ENCODE measurements at places on chromosomes 5 and 9. TPM values are rescaled to one million over a fixed set of nuclear protein-coding genes. Genes with fewer than 3 reads are reported as not detected.

- no peak for DNase-seq
Measured at GRCh38 chr9:82410866-82411265, 422.3 kb downstream of the SPATA31D1 start.

DNA sequence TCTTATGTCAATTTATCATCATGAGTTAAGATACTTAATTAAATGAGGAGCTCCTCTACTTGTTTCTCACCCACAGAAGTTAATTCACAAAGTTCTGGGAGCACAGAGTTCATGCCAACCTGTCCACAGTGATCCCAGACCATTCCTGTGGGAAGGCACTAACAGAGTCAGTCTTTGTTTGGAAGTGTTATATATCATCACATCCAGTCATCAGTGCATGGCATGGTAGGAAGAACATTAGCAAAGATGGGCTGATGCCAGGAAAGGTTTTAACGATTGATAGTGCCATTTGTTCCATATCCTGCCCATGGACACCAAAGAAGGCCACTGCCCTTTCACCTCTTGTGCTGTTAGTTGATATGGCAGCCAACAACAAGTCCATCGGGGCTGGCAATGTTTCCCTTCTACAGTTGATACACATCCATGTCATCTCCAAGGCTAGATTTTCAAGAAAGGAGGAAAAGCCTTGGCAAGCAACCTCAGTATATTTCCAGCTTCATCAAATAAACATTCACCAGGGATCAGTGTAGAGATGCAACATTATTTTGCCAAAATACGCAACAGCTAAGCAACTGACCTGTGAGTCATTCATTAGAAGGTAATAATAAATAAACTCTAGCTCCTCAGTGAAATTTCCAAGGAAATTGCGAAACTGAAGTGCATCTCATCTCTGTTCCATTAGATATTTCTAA lies 169.6 kb downstream of the RORB start:
- no peak for DNase-seq

- no peak for DNase-seq
Measured at GRCh38 chr5:174789596-174789995, 65.2 kb downstream of the MSX2 start.

DNA sequence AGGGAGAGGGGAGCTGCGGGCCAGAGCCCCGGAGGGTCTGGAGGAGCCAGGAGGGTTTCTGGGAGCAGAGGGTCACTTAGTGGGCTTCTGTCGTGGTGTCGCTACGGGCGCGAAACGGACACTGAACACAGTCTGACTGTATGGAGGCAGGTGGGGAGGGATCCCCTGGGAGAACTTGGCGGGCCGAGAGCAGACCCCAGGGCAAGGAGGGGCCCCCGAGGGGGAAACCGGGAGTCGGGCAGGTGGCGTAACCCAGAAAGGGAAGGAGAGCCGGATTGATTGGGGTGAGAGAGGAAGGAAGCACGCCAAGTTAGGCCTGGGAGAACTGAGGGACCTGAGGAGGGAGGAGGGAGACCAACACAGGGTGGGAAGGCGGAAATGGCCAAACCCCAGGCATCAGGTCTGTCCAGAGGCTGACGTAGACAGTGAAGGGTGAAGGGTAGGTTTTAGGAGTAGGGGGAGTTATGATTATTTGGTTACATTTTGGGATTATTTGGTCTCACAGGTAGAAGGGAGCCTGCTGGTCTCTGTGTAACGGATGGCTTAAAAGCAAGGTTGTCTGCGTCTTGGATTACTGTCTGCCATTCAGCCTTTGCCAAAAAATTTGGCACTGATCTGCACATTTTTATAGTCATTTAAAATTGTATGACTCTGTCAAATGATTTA lies 3.3 kb upstream of the MSMP start:
- no peak for DNase-seq

DNA sequence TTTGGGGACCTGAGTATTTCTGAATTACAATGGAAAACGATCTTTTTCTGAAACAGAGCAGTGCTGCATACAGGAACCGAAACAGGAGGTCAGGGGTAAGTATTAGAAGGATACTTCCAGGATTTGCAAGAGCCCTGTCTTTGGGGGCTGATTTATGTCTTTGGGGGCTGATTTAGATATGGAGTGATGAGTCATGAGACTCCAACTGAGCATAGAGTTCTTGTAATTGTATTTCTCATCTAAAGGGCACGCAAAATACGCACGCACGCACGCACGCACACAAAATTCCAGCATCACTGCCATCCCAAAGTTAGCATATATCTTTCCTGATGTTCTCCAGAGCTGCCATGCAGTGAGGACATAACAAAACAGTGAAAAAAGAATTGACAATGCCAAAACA lies 414.8 kb upstream of the CCNH start:
- no peak for DNase-seq

DNA sequence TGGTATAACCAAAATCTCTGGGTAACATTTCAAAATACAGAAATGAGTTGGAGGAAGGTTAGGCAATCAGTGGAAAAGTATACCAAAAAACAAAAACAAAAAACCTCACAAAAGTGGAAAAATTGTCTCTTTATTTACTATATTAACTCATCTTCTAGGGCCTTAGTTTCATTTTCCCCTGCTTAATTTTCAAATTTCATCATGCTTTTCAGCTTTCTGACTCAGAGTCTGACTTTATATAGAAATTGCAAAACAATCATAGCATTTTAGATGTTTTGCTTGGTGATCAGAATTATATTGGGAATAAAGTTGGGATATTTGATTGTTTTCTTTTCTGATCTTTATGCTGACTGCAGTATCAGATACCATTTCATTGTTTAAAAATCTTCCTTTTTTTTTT lies 257.0 kb upstream of the PRR16 start:
- no peak for DNase-seq

The DOK3 gene
- 8.9 TPM for total RNA-seq

The POU5F2 gene
- 1.1 TPM for total RNA-seq
